Activated naive CD8-positive, alpha-beta T cell treated with anti-CD3 and anti-CD28 coated beads for 36 hours (primary cell): ENCODE measurements at places on chromosomes 7 and 10. TPM values are rescaled to one million over a fixed set of nuclear protein-coding genes. Genes with fewer than 3 reads are reported as not detected.
A peak's percentile ranks its signal among the peaks of the same experiment; 100 is the strongest.

- DNase-seq: no peak
Measured at GRCh38 chr10:44466236-44466635, 81.3 kb upstream of the CXCL12 start.

DNA sequence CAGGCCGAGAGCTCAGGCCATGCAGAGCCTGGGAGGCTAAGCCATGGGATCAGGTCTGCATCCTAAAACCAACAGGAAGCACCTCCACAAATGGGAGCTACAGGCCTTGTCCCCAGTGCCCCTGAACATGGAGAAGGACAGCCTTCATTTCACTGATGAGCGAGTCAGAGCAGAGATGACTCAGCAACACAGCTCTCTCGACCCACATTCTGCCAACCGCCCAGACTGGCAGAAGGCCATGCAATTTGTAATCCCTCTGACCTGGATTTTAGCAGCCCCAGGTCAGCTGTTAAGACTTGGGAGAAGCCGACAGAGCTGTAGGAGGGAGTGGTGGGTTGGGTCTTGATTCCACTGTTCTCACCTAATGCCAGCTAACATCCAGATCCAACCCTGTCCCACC is 25.5 kb downstream of the VOPP1 start:
- DNase-seq: peak; percentile 24

DNA sequence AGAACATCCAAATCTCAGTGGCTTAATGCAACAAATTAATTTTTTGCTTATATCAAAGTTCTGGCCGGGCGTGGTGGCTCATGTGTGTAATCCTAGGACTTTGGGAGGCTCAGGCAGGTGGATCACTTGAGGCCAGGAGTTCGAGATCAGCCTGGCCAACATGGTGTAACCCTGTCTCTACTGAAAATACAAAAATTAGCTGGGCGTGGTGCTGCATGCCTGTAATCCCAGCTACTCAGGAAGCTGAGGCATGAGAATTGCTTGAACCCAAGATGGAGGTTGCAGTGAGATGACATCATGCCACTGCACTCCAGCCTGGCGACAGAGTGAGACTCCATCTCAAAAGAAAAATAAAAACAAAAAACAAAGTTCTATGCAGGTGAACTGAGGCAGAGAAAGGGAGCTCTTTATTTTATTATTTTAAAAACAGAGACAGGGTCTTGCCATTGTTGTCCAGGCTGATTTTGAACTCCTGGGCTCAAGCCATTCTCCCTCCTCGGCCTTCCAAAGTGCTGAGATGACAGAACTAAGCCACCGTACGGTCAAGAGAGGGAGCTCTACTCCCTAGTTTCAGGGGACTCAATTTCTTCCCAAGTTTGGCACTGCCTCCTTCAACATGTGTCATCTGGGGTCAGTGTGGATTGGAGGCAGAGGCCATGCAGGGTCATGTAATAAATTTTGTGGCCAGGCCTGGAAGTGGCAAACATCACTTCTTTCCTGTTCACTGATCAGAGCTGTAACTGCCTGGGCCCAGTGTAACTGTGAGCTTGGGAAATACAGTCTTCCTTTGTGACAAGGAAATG is 2.4 kb downstream of the ADCK2 start:
- DNase-seq: no peak

DNA sequence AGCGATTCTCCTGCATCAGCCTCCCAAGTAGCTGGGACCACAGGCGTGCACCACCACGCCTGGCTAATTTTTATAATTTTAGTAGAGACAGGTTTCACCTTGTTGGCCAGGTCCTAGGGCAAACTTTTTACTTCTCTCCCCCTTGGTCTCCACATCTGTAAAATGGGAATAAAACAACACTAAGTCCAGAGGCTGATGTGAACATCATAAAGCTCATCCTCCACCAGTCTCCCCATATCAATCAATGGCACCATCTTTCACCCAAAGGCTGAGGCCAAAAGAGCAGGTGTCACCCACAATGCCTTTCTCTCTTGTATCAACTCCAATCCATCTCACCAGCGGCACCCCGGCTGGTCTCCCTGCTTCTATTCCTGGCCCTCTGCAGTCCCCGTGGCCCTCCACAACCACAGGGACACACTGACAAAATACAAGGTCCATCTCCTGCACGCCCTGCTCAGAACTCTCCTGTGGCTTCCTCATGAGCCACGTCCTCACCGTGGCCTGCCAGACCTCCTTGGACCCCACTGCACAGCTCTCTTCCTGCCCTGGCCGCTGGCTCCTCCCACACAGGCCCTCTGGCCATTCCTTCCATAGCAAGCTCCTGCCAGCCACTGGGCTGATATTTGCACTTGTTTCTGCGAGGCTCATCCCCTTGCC is 179.0 kb downstream of the FAM107B start:
- no peak for DNase-seq

DNA sequence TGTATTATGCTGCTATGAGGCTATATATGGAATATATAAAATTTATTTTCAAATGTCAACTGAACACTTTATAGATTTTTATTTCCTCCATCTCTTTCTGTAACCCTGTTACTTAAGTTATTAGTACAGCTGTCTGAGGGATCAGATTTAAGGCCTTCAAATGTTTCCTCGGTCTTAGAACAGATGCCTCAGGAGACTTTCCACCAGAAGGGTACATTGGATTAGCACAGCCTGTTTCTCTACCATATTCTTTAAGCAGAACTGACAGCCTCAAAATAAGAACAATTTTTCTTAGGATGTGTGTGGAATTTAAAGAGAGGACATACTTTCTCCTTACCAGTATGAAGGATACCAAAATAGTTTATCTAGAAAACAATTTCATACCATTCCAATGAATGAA is 53.0 kb upstream of the HGF start:
- DNase-seq: no peak

GRCh38 chr7:135795846-135796570 is 47.4 kb upstream of the FAM180A start:
- no peak for DNase-seq

- DNase-seq: no peak
Measured at GRCh38 chr7:132380059-132380458, 196.2 kb downstream of the PLXNA4 start.

DNA sequence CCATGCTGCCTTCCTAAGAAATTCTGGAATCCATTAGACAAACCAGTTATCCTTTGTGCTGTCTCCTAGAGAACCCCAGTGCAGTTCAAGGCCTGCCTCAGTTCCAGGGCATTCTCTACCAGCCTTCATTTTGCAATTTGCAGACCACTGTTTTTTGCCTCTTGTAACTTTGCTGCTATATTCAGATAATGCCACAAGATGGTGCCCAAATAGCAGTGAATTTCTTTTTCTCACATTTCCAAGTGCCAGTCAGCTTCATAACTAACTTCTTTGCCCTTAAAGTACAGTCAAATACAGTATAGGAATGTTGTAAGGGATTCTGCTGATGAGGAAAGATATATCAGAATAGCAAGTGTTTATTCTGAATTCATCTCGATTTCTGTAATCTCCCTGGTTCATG is 25.2 kb downstream of the LOXL4 start:
- DNase-seq: no peak

GRCh38 chr7:142776206-142776844 is 5.6 kb downstream of the PRSS2 start:
- no peak for DNase-seq

GRCh38 chr10:63164166-63164623 is 31.1 kb downstream of the NRBF2 start:
- no peak for DNase-seq

DNA sequence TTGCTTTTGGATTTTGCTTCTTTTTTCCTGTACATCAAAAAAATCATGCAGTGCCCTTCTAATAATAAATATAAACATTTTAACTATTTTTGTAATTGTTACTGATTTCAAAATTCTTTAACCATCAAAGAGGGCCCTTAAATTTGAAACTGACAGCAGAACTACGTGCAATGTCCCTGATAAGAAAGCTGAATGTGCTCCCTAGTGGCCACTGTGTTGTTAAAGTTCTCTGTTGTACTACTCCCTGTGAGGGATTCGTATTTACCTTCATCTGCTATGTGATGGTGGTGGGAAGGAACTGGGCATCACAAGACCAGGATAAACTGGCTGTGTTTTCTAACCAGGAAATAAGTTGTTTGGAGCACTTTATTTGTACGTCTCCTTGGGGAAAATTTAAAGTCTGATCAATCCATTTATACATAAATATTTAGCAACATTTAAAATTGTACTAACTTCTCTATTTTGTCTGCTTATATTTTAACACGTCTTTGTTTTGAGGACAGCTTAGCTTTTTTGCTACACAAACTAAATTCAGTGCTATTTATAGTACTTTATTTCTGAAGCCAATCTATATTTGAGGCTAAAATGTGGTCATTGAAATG is 322.4 kb downstream of the HGF start:
- DNase-seq: no peak

DNA sequence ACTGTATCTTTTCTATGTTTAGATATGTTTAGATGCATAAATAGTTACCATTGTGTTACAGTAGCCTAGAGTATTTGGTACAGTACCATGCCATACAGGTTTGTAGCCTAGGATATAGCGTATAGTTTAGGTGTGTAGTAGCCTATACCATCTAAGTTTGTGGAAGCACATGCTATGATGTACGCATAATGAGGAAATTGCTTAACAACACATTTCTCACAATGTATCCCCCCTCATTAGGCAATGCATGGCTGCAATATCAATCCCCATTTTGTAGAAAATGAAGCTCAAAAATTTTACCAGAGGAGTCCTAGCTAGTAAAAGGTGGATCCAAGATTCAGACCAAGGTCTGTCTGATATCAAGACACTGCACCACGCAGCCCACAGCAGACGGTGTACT is 376.4 kb upstream of the NFE2L3 start:
- no peak for DNase-seq

- DNase-seq: no peak
Measured at GRCh38 chr10:54133203-54133602, 667.8 kb downstream of the PCDH15 start.

- no peak for DNase-seq
Measured at GRCh38 chr7:122067077-122067476, 77.0 kb downstream of the AASS start.

DNA sequence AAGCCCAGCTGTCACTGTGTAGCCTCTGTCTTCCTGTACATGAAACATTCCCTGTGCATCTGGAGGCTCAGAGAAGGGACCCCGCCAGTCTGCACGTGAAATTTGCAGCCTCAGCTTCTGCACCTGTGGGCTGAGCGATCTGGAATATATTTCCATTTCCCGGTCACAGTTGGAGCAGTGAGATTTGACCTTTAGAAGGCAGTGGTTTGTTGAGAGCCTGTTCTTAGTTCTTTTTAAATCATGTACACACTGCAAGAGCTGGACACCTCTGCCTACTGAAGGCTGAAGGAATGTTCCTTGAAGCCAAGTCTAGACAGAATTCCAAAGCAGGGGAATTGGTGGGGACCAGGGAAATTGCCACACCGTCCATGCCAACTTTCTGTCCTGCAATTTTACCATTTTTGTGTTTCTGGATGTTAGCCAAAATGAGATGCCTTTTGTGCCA is 706.6 kb downstream of the INHBA start:
- no peak for DNase-seq

DNA sequence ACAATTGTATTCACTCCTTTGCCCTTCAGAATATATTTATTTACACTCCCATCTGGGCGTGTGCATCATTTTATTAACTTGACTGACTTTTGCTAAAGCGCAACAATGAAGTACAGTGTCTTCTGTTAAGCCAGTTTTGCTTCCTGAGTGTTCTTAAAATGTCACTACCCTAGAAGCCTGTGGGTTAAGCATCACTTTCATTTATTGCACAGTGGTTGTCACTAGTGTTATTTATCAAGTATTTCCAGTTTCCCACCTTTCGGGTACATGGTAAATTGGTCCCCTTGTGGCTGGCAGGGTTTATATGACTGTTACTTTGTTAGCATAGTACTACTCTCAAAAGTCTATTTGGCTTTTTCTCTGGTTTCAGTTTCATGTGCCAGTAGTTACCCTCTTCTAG is 3.3 kb downstream of the HILPDA start:
- DNase-seq: peak; percentile 43

DNA sequence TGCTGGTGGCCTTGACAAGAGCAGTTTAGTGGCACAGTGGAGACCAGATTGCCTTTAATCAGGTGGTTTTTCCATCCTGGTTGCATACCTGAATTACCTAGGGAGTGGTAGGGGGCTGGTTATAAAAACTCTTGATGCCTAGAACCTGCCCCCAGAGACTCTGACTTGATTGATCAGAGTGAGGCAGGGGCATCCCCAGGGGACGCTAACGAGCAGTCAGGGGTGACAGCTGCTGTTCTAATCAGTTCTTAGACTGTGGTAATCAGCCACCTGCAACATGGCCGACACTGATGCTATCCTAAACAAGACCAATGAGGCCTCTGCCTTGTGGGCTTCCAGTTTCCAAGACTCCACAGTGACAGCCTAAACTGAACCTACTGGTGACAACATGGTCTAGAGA is 2.0 kb upstream of the OPALIN start:
- DNase-seq: no peak

DNA sequence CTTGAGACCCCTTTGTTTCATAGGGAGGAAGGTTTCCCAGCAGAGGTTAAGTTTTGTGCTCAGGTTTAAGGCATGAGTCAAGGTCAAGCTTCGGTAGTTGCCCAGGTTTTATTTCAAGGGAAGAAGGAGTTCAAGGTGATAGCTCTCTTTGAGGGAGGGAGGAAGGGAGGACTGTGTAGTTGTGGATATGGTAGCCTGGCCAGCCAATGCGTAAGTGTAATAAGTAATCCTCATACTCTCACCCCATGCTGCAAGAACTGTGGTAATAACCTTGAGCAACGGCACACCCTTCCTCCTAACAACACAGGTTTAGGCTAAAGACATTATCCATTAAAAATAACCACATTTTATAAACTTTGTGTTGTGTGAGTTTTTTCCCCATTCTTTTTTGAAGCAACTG is 478.9 kb downstream of the KCNMA1 start:
- DNase-seq: no peak

DNA sequence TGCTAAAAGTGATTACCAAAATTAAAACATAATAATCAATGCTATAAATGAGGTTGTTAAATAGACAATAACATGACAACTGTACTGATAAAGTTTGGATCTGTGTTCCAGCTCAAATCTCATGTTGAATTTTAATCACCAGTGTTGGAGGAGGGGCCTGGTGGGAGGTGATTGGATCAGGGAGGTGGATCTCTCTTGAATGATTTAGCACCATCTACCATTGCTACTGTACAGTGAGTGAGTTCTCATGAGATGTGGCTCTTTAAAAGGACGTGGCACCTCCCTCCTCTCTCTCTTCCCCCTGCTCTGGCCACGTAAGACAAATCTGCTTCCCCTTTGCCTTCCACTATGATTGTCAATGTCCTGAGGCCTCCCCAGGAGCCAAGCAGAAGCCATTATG is 77.5 kb downstream of the HTR5A start:
- no peak for DNase-seq

GRCh38 chr7:14754631-14755030 is 147.9 kb downstream of the DGKB start:
- DNase-seq: no peak

The SPDYE6 gene
- total RNA-seq: not detected

The ENTPD1 gene
- 0.99 TPM for total RNA-seq

The CLCN1 gene
- not detected for total RNA-seq

The ALOX5 gene
- 0.96 TPM for total RNA-seq

The NAT16 gene
- total RNA-seq: not detected

The PLPP4 gene
- not detected for total RNA-seq

The EPHA1 gene
- total RNA-seq: 2.3 TPM

The NANOS1 gene
- total RNA-seq: 0.16 TPM

The TRIM50 gene
- not detected for total RNA-seq

The AS3MT gene
- 1.2 TPM for total RNA-seq

The CNNM1 gene
- total RNA-seq: 1.0 TPM

The GRM3 gene
- total RNA-seq: not detected

The CNNM2 gene
- total RNA-seq: 4.0 TPM

The LIPJ gene
- not detected for total RNA-seq

The OR2A1 gene
- not detected for total RNA-seq

The SDK1 gene
- total RNA-seq: 0.49 TPM

The TFPI2 gene
- not detected for total RNA-seq

The ZNF735 gene
- total RNA-seq: not detected

The PCLO gene
- not detected for total RNA-seq
